NCI-H2171 treated with DMSO at 0.1 percent for 48 hours (cell line): ENCODE measurements at places on chromosomes 4 and X.

GRCh38 chrX:79182616-79183015 lies 38.1 kb downstream of the GPR174 start:
- no peak for DNase-seq

DNA sequence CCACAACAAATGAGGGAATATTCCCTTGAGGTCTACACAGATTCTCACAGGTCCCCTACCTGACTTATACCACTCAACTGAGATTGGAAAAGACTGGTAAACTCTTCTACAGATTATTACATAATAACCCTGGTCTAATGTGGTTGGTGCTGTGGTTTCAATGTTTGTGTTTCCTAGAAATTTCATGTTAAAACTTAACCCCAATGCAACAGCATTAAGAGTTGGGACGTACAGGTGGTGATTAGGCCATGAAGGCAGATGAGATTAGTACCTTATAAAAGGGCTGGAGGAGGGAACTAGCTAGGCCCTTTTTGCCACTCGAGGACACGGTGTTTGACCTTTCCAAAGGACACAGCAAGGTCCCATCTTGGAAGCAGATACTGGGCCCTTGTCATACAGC lies 84.3 kb upstream of the TAPT1 start:
- DNase-seq = no peak

DNA sequence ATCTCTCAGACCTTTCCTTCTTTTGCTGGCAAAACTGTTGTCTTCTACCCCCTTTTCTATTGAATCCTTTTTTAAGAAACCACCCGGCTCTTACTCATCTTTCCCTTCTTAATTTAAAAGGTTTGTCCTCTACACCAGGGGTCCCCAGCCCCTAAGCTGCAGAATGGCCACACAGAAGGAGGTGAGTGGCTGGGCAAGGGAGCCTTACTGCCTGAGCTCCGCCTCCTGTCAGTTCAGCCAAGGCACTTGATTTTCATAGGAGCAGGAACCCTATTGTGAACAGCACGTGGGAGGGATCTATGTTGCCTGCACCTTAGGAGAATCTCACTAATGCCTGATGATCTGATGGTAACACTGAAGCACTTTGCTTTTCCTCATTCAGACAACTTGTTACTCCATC lies 726.3 kb upstream of the INTU start:
- DNase-seq = no peak

DNA sequence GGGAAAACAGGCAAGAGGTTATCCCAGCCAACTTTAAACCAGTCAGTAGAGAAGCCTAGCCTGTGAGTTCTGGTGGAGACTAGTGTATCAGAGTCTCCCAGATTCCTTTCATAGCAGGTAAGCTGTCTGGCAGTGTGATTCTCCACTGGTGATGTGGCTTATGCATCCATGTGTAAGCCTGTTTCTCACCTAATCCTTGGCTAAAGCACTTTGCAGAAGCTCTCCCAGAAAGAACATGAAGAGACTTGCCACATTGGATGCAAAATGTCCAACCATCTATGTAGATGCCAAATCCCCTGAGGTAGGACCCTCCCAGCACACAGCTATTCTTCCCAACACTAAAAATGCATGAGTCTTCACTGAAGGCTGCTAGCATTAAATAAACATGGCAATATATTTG lies 111.7 kb downstream of the CHRNA9 start:
- DNase-seq = peak; percentile 6

GRCh38 chr4:101689220-101689619 lies 101.3 kb upstream of the BANK1 start:
- no peak for DNase-seq

DNA sequence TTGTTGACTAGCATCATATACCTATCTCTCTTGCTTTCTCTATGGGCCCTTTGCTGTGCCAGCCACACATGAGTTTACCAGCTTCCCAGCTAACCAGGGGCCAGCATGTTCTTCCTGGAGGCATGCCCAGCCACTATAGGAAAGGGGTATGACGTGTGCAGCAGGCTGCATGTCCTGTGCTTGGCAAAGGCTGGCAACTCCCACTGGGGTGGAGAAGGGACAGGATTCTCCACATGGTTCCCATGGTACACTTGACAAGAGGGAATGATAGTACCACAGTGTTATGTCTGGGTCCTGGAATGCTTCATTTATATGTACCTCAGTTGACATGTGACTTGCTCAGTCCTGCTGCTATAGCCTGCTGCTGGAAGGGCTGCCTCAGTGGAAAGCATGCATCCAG lies 78.8 kb downstream of the TMEM164 start:
- no peak for DNase-seq

DNA sequence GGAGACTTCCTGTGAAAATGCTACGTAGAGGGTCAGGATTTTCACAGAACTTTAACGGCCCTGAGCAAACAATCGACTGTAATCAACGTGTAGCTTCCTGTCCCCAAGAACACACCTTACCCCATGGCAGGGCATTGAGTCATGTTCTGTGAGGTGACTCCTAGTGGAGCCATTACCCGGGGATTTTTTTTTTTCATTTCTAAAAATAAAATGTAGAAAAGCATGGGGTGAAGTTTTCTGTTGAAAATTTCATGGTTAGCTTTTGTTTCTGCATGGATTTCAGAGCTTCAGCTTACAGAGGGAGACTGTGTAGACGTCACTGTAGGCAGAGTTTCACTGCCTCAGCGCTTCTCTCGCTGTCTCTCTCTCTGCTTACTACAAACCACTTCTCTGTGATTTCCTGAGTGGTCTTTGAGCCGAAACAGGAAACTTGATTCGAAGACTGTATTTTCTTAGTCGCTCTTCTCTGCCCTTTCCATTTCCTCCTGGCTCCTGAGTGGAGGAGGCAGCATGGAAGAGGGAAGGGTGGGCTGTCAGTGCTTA lies 111.7 kb downstream of the NFKB1 start:
- no peak for DNase-seq

DNA sequence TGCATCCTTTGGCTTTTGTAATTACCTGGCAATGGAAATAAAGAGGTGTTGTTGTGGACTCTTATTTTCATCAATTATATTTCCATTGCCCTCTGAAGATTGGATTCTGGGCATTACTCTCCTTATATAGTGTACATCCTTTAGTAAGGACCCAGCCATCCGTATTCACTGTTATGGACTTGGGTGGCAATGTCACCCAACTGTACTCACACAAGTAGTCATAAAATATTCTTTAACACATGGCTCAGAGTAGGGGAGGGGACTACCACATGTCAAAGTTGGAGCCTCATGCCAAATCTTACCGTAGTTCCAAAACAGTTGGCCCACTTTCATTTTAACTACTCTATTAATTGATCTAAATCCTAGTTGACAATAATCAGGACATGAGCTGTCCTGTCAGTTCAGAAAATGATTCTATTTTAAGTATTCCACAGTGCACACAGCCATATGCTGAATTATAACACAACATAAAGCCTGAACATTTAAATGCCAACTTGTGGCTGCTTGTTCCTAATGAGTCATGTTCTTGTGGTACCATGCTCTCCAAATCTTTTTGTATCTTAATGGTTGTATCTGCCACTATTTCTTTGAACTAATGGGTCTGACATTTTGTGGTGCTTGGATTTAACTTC lies 4.9 kb downstream of the FRAS1 start:
- peak; percentile 5 for DNase-seq

GRCh38 chr4:189096108-189096507 lies 844.6 kb upstream of the FRG1 start:
- DNase-seq = no peak

- peak; percentile 92 for DNase-seq
Observed at GRCh38 chr4:140153718-140154571, at the start of gene MAML3. Gene MAML3, minus strand, starts transcription at chr4:140154184. Its CDS starts 857 bp downstream, at chr4:140153327.

DNA sequence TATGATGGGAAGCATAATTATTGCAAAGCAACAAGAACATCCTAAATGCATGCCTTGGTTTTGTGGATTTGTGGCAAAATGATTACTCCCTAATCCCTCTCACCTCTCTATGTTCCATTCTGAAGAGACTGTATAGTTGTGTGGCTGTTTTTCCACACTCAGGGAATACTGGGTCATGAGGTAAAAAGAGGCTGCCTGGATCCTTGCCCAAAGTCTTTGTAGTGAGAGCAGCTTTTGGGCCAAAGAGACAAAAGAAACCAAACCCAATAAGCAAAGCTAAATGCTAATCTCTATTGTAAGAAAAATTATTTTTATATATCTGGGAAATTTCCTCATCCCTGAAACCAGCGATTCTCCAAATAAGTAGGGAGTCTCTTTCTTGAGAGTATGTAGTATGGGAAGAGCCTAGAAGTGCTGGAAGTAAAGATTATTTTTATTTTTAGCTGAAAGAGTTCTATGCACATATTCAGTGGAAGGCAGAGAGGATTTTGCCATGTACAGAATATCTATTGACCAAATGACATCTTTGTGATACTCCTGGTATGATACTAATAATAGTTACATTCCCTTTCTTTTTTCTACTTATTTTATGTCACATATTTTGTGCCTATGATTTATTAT lies 24.9 kb upstream of the SULT1B1 start:
- DNase-seq = no peak

DNA sequence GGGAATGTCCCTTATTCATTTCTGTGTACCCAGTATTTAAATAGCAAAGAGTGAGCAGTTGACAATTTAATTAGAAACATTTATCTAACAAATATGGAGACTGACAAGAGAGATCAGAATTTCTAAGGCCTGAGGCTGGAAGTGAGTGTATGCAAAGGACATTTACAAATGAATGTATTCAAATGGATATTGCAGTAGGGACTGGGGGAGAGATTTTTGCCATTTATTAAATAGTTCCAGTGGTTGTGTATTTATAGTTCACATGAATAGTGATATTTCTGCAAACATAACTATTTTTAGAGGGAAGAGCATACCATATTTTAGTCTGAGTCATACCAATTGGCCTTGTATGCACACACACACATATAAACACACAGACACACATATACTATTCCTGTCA lies 592.4 kb downstream of the GLUD2 start:
- no peak for DNase-seq

DNA sequence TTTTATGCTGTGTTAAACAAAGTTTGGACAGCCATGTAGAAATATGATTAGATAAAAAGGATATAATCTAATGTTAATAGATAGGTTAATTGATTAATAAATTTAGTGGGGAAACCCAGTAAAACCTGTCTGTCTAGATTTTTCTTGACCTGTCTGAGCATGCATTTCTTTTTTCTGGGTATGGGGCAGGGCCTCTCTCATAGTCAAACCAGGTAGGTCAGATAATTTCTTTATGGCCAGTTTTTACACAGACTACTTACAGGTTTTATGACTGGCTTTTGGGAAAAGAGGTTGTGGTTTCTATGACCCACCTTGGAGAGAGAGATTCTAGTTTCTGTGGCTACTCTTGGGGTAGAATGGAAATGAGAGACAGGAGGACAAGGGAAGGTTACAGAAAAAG lies 135.6 kb upstream of the EPHA5 start:
- no peak for DNase-seq

GRCh38 chrX:41518127-41518840 lies 71.1 kb downstream of the NYX start:
- DNase-seq = no peak

GRCh38 chrX:25295466-25295865 lies 279.7 kb upstream of the ARX start:
- DNase-seq = no peak

DNA sequence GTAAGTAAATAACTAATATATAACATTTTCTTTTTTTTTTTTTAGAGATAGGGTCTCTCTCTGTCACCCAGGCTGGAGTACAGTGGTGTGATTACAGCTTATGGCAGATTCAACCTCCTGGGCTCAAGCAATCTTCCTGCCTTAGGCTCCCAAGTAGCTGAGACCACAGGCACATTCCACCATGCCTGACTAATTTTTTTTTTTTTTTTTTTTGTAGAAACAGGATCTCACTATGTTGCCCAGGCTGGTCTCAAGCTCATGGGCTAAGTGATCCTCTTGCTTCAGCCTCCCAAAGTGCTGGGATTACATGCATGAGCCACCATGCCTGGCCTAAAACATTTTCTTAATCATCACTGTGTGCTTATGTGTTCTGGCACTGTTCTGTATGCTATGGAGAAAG lies 32.8 kb downstream of the MGARP start:
- DNase-seq = no peak

DNA sequence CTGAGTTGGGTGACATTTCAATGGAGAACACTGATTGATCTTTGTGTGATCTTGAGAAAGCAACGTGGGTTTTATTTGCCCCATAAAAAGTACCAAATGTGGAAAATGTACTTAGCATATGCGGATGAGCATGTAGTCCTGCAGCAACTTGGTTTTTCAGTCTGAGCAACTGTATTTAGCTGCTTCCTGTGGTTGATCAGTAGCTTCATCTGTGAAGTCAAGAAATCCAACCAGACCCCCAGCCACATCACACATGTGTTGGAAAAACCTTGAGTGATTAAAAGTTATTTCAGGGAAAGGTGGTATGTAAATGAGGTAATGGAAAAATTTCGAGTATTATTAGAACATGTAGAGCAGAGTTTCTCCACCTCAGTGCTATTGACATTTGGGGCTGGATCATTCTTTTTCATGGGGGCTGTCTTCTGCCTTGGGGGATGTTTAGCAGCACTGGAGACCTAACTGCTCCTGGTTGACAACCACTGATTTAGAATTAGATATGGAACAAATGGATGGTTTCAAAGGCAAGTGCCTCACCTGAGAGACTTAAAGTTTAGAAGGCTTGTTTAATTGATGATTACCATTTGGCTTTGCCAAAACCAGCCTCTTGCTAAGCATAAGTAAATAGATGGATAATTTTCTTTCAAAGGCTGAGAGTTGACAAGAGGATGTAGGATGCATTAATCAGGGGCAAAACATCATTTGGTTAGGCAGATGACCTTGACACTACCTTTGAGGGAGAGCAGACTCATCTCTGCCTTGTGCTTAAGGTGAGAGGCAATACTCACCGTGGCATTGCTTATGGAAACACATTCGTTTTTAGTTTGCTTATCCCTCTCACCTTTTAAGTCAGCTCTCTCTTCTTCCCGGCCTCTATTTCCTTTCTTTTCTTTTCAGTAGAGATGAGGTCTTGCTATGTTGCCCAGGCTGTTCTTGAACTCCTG lies 193.0 kb upstream of the RPS6KA3 start:
- DNase-seq = no peak

- no peak for DNase-seq
Observed at GRCh38 chr4:126742048-126742447, 890.7 kb upstream of the INTU start.

GRCh38 chr4:152243206-152243605 lies 292.7 kb downstream of the FBXW7 start:
- DNase-seq = no peak

DNA sequence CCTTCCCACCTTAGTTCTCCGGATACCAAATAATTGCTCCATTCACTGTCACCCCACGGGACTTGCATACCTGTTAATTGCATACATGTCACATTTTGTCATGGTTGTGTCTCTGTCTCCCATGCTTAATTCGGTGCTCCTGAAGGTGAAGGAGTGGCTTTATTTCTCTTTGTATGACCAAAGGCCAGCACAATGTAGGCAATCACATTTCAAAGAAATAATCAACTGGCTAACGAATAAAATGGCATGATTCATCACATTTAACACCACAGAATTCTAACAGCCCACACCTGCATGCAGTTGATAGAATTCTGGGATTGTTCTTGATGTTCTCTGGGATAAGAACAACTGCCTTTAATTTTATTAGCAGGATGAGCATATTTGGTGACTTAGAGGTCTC lies 59.3 kb downstream of the ATXN3L start:
- DNase-seq = no peak
